ENCODE measurements at places on chromosomes 7 and 10. TPM values are rescaled to one million over a fixed set of nuclear protein-coding genes. Genes with fewer than 3 reads are reported as not detected.

DNA sequence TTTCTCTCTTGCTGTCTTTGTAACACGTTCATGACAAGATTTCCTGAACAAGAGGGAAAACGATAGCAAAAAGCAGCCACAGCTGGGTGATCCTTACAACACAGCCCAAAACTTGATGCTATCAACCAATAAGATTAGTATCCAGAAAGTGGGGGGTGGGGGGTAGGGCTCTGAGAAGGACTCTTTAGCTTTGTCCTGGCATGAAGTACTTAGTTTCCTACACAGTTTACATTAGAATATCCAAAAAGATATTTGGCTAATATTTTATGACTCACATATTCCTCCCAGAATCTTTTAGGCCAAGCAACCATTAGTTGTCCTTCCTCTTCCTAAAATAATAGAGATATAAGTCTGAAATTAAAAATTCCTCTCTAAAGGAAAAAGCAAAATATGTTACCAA, 22.9 kb upstream of the LRRC17 start:
- DNase-seq = no peak

Gene AKR1C4
- total RNA-seq = not detected

DNA sequence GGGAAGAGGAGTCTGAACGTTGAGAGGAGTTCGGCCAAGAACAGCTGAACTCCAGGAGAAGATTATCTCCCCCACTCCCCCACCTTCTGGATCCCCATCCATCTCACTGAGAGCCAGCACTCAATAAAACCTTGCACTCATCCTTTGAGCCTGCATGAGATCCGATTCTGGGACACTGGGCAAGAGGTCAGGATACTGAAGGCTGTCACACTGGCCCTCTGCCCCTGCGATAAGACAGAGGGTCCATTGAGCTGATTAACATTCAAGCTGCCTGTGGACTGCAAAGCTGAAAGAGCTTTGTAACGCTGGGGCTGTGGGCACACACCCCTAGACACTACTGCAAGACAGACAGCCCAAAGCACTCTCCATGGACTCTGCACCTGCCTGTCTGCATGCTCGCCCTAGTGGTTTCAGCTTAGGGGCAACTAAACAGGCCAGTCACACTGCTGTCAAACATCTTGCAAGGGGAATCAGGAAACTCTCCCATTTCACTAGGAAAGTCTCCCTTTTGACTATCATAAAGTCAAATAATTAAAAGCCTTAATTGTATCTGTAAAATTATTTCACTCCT, 42.3 kb upstream of the CNTNAP2 start:
- DNase-seq = peak; percentile 3

DNA sequence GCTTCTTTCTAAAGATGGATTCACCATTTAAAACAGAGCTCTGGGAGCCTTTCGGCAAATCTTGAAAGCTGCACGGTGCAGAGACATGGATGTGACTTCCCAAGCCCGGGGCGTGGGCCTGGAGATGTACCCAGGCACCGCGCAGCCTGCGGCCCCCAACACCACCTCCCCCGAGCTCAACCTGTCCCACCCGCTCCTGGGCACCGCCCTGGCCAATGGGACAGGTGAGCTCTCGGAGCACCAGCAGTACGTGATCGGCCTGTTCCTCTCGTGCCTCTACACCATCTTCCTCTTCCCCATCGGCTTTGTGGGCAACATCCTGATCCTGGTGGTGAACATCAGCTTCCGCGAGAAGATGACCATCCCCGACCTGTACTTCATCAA, 3.7 kb downstream of the GPER1 start:
- no peak for DNase-seq

GRCh38 chr10:68957654-68958053, 1.7 kb downstream of the DDX21 start:
- no peak for DNase-seq

Gene SPDYE2
- not detected for total RNA-seq

- DNase-seq = no peak
These were observed 97.7 kb downstream of the CREB5 start for GRCh38 chr7:28510026-28510369.

Gene TMEM196
- 0.55 TPM for total RNA-seq

GRCh38 chr7:68295386-68295785, 1298.8 kb downstream of the TYW1 start:
- no peak for DNase-seq

DNA sequence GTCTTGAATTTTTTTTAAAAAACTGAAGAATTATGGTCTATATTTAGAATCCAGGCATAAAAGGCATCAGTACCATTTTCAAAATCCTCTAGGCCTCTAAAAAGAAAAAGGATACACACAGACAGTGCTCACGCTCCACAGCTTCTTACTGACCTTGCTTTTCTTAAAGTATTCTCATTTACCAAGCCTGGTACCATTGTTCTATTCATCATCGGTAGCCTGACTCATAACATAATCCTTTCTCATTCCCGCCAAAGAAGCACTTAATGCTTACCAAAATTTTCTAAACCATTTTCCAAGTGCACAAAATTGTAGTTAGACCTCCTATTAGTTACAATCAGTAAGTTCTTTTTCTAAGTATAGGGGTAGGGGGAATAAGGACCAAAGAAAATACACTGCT, 54.6 kb downstream of the ATE1 start:
- no peak for DNase-seq

Gene PDZD8
- 30.6 TPM for total RNA-seq

Data from neural crest cell (in vitro differentiated cells).